CD8-positive, alpha-beta memory T cell (primary cell): ENCODE measurements at places on chromosomes 16 and 17. TPM values are rescaled to one million over a fixed set of nuclear protein-coding genes. Genes with fewer than 3 reads are reported as not detected.
A peak's percentile ranks its signal among the peaks of the same experiment; 100 is the strongest.

- H3K27me3 ChIP-seq, result no peaks in the 10 kb centered on the region
- H3K4me3 ChIP-seq, result peak overlapping the region; percentile 68
- peak; percentile 12 for DNase-seq
- H3K36me3 ChIP-seq, result no peaks in the 10 kb centered on the region
These were observed 100.7 kb downstream of the MGAT5B start for GRCh38 chr17:76968707-76969597.

DNA sequence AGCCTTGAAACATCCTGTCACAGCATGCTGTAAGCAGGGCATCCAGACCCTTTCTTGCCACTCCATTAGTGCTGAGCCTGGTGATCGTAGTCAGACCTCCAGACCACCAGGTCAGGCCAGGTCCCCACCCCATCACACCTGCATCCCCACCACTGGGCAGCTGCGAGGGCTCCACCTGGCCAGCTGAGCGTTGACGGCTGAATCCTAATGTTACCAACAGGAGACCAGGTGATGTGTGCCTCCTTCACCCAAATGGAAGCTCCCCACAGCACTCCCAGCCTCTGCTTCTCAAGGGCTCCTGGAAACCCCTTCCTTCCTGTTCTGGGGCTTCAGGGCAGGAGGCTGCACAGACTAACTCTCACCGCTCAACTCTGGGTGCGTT is 189.4 kb downstream of the C16orf95 start:
- H3K4me3 ChIP-seq, result no peak overlapping the region
- no peaks in the 10 kb centered on the region for H3K27me3 ChIP-seq
- no peak for DNase-seq
- no peaks in the 10 kb centered on the region for H3K36me3 ChIP-seq

DNA sequence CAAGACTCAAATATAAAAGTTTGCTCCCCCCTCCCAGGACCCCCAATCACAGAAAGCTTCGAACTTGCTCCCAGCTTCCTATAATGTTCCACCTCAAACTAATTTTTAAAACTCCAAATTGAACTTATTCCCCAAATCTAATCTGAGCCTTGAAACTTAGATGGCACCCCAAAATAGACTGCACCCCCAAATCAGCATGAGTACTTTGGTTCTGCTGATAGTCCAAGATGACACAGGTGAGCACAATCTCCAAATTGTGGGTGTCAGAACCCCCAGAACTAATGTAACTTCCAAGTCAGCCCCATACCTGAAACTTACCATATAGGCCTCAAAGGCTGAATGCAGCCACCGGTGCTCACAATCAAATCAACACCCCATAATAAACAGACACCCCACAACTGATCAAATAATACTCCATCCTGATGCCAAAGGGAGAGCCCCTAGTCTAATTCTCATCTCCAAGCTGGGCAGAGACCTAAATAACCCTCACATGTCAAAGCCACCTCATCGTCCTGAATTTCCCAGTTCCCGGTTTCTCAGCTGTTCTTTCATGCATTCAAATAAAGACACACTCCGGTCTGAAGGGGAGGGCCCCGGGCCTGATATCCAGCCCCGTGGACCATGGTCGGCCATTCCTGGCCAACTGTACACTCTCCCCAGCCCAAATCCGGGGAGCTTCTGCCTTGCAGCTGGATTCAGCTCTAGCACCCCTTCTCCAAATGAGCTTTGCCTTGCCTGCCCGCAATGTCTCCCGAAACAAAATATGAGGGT is 1.8 kb upstream of the BCL6B start:
- no peak overlapping the region for H3K4me3 ChIP-seq
- no peaks in the 10 kb centered on the region for H3K27me3 ChIP-seq
- no peak for DNase-seq
- no peaks in the 10 kb centered on the region for H3K36me3 ChIP-seq
- no peak overlapping the region for H3K27ac ChIP-seq
- peaks cover 44% of the 10 kb centered on the region for H3K4me1 ChIP-seq

GRCh38 chr16:28040039-28040438 is 23.5 kb downstream of the GSG1L start:
- H3K27me3 ChIP-seq, result no peaks in the 10 kb centered on the region
- DNase-seq, result no peak
- H3K4me3 ChIP-seq, result no peak overlapping the region
- no peak overlapping the region for H3K27ac ChIP-seq

DNA sequence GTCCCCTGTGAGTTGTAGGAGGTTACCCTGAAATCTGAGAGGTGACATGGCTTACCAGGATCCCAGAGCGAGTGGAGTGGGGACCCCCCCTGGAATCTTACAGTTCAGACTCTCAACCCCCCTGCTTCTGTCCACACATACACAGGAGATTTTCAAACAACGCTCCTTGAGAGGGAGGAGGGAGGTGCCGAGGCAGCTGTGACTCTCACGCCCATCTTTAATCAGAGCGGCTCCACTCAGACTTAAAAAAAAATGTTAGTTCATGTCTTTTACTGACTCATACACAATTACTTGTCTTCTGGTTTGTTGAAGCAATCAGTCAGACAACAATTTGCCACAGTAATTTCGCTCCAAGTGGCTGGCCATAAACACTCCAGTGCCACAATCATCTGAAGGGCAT is 15.4 kb upstream of the TMEM220 start:
- H3K4me3 ChIP-seq, result no peak overlapping the region
- H3K4me1 ChIP-seq, result peaks cover 14% of the 10 kb centered on the region
- no peaks in the 10 kb centered on the region for H3K36me3 ChIP-seq
- DNase-seq, result no peak
- no peak overlapping the region for H3K27ac ChIP-seq
- no peaks in the 10 kb centered on the region for H3K27me3 ChIP-seq

DNA sequence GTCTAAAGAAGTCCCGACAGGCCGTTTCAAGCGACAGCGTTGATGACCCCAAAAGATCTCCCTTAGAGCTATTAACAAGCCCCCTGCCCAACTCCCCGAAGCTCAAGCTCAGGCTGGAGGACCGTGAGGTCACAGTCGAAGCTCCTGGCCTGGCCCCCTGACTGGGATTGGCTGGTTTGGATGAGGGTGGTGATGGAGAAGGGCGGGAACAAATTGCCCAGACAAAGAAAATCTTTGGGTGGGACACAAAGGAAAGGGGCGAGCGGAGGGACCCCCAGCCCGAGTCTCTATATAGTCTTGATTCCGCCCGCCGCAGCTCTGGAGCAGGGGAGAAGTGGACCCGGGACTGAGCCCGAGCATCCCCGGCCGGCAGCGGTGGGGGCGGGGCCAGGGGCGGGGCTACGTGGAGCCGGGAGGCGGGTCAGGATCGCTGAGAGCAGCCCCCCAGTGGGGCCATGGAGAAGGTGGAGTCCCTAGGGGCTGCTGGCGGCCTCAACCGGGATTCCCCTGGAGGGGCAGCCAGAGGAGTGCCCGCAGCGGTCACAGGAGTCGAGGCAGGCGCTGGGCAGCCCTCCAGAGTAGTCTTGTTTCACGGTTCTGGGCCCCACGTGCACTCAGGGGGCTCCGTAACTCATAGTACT is 982 bp upstream of the NEURL4 start:
- DNase-seq, result peak; percentile 84
- no peaks in the 10 kb centered on the region for H3K27me3 ChIP-seq
- H3K27ac ChIP-seq, result peak overlapping the region; percentile 82
- H3K4me1 ChIP-seq, result peaks cover 47% of the 10 kb centered on the region
- H3K4me3 ChIP-seq, result peak overlapping the region; percentile 79

DNA sequence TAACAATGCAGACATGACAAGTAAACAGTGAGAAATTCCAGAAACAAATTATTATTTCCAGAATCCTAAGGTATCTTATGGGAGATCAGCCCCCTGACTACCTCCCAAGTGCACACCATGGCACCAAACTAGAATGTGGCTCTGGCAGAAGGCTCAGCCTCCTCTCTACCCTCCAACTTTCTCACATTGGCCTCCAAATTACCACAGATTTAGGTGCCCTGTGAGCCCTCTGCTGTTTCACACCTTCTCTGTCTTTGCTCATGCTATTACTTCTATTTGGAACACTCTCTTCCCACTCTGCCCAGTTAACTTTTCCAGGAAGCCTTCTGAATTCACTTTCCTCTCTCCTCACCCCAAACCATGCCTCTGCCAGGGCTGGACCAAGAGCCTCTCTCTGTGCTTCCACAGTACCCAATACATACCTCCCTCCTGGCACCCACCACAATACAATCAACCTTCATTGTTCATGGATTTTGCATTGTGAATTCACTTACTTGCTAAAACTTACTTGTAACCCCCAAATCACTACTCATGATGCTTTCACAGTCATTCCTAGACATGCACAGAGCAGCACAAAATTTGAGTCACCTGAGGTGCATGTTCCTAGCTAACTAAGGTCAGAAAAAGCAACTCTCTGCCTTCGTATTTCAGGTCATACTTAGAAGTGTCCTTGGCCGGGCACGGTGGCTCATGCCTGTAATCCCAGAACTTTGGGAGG is 31.4 kb downstream of the SMG6 start:
- H3K4me1 ChIP-seq, result peaks cover 55% of the 10 kb centered on the region
- H3K27me3 ChIP-seq, result no peaks in the 10 kb centered on the region
- no peak for DNase-seq
- H3K36me3 ChIP-seq, result no peaks in the 10 kb centered on the region

DNA sequence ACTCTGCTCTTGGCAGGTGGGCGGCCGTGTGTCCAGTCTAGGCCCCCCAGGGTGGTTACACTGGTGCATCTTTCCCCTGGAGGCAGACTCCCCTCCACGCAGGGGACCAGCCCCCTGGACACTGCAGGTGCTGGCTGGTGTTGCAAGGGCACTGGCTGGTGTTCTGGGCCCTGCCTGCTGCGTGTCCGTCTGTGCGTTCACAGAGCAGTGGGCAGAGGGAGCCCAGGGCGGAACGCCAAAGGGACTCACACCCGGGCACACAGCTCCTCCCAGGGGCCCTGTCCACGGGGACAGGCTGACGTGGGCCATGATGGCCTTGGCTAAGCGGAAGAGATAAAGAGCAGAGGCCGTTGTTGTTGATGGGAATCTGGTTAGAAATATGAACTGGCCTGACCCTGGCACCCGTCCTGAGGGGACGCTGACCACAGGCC is 27.3 kb downstream of the ACSF3 start:
- peaks cover 38% of the 10 kb centered on the region for H3K4me1 ChIP-seq
- DNase-seq, result no peak
- no peak overlapping the region for H3K4me3 ChIP-seq
- peaks cover 10% of the 10 kb centered on the region for H3K36me3 ChIP-seq

- H3K36me3 ChIP-seq, result no peaks in the 10 kb centered on the region
- no peak for DNase-seq
- no peak overlapping the region for H3K4me3 ChIP-seq
- no peak overlapping the region for H3K27ac ChIP-seq
- H3K4me1 ChIP-seq, result no peaks in the 10 kb centered on the region
These were observed 303.1 kb downstream of the CBLN1 start for GRCh38 chr16:48978501-48978900.

DNA sequence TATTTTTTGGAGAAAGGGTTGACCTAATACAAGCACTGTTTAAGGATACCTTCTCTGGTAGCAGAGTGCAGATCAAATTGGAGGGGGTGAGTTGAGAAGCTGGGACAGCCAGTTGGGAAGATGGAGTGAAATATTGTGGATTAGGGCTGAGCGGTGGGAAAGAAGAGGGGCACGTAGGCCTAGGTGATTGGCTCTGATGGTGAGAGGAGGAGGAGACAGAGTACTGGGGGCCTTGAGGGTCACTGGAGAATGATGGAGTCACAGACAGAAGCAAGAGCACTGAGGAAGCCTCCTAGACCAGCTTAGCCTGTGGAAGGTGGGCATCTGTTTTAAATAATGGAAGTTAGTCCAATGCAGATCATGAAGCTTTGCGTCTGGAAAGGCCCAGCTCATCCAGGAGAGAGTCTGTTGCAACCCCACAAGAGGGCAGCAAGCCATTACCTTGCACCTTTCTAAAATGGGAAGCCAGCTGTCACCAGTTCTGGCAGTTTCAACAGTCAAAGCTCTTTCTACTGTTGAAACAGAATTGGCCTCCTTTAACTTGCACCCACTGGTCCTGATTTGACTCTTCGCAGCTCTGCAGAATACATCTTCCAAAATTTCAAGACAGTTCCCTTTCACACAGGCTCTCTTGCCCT is 11.8 kb downstream of the SLC9A5 start:
- H3K4me1 ChIP-seq, result no peaks in the 10 kb centered on the region
- H3K27me3 ChIP-seq, result no peaks in the 10 kb centered on the region
- H3K36me3 ChIP-seq, result no peaks in the 10 kb centered on the region
- no peak overlapping the region for H3K4me3 ChIP-seq
- no peak overlapping the region for H3K27ac ChIP-seq

GRCh38 chr16:24689128-24689527 is 40.3 kb upstream of the TNRC6A start:
- no peak for DNase-seq
- H3K36me3 ChIP-seq, result no peaks in the 10 kb centered on the region
- no peak overlapping the region for H3K27ac ChIP-seq

DNA sequence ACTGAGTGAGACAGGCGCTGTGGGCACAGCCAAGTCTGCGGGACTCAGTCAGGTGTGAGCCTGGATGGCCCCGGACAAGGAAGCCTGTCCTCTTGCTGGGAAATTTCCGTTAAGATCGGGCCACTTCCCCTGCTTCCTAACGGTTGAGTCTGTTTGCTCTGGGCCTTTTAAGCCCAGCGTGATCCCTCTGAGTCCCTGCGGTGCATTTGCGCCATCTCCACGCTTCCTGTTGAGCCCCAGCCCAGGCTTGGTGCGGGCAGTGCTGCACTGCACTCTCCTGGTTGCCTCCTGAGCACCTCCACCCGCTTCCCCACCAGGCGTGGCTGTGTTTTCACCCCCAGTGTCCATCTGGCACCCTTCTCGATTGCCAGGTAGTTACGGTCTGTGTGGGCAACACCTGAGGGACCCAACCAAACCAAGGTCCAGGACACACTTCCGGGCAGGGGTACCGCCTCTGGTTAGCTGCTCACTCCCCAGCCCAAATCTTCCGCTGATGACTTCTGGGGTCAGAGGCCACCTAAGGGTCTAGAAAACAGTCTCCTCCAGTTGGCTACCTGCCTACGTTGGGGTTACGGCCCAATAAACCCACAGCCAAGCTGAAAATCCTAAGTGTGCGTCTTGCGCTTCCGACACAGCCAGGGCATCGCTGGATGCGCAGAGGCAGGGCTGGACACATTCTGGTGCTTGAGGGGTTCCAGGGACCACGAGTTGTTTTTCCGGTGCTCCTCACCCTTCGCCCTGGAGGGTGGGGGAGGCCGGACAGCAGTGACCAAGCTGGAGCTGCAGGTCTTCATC is 1.4 kb upstream of the SLC25A10 start:
- no peaks in the 10 kb centered on the region for H3K27me3 ChIP-seq
- H3K36me3 ChIP-seq, result peaks cover under 1% of the 10 kb centered on the region
- no peak for DNase-seq

DNA sequence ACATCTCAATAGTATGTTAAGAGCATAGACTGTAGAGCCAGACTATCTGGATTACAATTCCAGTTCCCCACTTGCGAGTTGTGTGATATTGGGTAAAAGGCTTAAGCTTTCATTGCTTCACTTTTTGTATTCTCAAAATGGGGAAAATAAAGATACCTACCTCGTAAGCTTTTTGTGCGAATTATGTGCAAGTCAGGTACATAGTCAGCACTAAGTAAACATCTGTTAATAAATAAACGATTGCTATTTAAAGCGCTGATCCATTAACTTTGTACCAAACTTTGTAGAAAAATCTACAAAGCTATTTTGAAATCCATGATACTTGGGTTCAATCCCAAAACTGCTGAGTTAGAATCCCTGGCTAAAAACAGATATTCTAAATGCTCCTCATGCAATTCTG is 19.6 kb downstream of the ABCA6 start:
- no peaks in the 10 kb centered on the region for H3K36me3 ChIP-seq
- no peak overlapping the region for H3K27ac ChIP-seq
- H3K4me1 ChIP-seq, result no peaks in the 10 kb centered on the region
- no peaks in the 10 kb centered on the region for H3K27me3 ChIP-seq

The TMEM92 gene
- not detected for total RNA-seq

The DLX4 gene
- total RNA-seq, result 0.88 TPM

The PLA2G10 gene
- total RNA-seq, result not detected

The NF1 gene
- 22.8 TPM for total RNA-seq

The TMC8 gene
- total RNA-seq, result 126 TPM

The TMEM235 gene
- not detected for total RNA-seq

The ODF4 gene
- not detected for total RNA-seq
